Right renal cortex interstitium (tissue), 3 donors: ENCODE measurements at places on chromosomes 11 and 22.

DNA sequence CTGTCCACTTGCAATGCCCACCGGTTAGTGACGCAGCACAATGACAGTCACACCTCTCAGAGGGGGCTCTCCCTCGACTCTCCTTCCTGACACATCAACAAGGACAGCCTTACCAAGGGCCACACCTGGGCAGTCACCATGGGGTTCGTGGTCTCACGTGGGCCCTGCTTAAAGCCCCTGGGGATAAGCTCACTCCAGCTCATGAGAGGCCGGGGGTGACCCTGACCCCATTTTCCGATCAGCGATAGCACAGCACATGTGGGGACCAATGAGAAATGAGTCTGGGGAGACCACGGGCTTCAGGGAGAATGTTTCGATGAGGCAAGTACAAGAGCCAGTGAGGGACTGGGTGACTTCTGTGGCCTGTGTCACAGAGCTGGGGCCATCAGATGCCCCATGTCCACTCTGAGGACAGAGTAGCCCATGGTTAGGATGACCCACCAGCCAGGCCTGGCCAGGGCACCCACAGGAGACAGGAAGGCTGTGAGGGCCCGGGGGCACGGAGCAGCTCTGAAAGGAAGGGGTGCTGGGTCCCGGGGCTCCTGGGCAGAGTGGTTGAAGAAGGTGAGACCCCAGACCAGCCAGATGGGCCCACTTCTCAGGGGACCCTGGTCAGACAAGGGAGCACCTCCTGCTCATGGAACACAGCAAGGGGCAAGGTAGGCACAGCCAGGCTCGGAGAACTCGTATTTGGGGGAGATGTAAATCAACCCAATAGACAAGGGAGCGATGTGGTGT, 128.8 kb downstream of the MED15 start:
- DNase-seq, result no peak

GRCh38 chr11:118899296-118899688, 15.6 kb downstream of the CXCR5 start:
- DNase-seq, result no peak

DNA sequence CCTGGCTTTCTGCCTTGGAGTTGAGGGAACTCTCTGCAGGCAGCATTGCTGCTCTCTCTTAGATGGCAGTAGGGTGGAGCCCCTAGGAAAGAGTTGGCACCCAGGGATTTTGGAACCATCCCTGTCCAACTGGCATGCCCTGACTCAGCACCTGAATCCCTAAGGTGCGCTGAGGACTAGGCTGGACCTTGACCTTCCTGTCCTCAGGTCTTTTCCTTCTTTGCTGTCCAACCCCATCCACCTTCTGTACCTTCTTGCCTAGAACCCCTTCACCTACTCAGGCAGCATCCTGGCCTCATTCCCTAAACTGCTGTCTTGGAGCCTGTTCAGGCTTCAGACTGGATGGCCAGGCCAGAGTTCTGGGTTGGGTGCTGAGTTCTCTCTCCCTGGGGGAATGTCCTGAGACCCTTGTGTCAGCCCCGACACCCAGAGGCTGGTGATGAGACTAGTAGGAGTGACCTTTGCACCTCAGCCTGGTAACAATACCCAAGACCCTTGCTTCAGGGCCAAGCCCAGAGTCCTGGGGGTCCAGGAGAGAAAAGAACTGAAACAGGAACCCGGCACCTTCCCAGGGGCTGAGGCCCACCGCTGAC, 2.5 kb upstream of the POLD4 start:
- no peak for DNase-seq

DNA sequence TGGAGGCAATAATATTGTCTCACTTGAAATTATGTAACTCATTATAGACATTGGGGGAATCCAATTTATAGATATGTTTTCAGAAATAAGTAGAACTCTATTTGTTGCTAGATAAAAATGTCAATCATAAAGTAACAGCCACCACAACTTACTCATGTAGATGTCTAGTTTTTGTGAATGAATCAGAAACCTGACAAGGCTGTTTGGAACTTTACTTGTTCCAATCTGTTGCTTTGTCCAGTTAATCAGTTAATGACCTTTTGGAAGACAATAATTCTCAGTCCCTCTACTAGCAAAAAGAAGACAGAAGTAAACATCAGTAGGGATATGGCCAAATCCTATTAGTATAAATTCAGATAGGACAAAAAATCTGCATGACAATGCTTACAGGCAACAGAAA, 1143.3 kb downstream of the LRRC4C start:
- no peak for DNase-seq

GRCh38 chr11:95154514-95154913, 64.9 kb downstream of the ENDOD1 start:
- DNase-seq, result no peak

DNA sequence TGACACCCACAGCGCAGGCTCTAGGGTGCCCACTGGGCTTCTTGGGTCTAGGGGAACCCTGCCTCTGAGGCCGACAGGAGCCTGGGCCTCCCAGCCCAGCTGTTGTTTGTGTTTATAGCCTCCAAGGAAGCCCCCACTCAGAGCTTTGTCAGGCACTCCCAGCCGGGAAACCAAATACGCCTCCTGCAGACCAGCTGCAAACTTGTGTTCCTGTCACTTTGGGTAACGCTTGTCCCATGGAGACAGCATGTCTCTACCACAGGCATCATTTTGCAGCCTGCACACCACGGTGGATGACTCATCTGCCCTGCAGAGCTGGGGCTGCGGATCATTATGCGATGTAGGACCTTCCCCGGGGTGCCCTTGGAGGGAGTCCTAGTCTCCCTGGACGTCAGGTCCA, 40.6 kb upstream of the CRYBB3 start:
- no peak for DNase-seq
